Lung (tissue), 17 donors: ENCODE measurements at places on chromosomes 5 and 9.

- DNase-seq = no peak
Observed at GRCh38 chr5:81486711-81487110, 92.8 kb upstream of the ACOT12 start.

DNA sequence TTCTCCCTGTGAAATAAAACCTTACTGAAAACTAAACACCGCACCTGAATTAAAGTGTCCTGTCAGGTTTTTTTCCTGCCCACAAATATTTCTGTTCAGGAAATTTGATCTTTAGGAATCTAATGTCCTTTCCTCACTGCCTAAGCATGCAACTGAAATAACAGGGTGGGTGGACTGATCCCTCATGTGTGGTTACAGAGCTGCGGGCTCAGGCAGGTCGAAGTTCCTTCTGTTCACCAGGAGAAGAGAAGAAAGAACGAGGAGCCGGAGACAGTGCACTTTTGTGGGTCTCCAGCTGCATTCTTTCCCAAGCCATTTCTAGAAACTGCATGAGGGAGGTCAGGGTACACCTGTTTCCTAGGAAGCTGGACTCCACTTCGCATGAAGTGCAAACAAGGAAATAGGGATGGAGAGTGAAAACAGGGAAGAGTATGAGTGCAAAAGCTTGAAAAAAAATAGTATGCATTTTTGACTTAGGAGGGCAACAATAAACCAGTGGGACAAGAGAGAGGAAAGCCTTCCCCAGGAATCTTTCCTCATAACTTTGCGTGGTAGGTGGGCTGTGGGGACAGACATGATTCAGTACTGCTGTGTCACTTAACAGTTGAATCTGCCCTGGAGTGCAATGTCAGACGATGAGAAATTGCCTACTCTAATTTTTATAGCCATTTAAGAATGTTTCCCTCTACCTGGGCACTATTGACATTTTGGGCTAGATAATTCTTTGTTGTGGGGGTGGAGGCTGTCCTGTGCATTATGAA is 60.3 kb downstream of the GCNT1 start:
- DNase-seq = no peak

DNA sequence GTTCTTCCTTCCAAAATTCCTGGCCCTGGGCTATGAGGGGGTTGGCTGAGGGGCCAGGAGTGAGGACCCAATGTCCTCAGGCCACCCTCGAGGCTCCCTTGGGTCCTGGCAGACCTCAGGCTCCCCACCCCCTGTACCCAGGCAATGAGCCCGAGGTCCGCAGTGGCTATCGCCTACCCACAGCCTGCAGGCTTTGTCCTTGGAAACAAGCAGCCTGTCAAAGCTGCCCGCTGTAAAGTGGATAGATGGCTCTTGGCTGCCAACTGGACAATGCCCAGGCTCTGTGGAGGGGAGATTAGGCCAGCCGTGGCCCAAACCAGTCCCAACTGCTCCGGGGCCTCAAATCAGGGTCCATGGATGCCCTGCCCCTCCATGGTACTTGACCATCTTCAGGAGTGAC is 2.2 kb upstream of the ADGRD2 start:
- DNase-seq = no peak

DNA sequence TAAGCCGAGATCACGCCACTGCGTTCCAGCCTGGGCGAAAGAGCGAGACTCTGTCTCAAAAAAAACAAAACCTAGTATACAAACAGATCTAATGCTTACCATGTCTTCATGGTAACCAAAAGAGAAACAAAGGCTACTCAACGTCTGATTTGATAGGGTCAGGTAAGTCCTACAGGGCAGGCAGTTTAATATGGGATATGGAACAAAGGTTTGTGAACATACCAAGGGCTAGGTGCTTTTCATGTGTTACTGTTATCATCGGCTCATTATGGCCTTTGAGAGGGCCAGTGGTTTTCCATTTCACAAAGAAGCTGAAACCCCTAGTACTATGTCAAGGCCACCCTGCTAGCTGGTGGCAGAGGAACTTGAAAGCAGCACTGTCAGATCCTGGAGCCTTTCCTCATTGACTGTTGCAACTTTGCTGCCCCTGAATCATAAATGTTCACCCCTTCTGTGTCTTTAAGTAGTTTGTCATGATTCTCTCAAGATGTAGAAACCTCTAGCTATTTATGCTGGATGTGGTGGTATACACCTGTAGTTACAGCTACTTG is 5.1 kb downstream of the IQGAP2 start:
- no peak for DNase-seq

GRCh38 chr5:16957304-16958196 is 21.5 kb upstream of the MYO10 start:
- DNase-seq = peak; percentile 14

GRCh38 chr5:151079838-151080612 is 809 bp downstream of the TNIP1 start:
- no peak for DNase-seq

GRCh38 chr9:17900606-17901005 is 321.7 kb downstream of the SH3GL2 start:
- no peak for DNase-seq

DNA sequence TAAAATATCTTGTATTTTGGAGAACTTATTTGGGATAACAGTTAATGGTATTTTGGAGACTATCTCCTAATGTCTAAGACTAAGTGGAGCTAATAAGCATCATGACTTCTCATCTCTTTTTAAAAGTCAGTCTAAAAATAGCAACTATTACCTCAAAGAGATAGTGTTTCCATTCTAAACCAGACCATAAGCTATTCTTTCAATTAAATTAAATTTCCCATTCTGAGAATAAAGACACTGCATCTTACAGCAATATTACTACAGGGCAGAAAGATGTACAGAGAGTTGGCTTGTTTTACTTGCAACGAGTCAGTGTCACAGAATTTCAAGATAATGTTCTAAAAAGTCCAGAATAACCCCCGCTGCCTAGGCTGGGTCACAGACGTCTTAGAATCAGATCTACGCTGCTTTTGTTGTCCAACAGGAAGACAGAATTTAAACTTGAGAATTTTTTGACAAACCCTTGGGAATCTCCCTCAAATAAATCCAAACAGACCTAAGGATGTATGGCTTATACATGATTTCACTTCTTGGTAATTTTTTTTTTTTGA is 98.9 kb downstream of the USP20 start:
- no peak for DNase-seq

DNA sequence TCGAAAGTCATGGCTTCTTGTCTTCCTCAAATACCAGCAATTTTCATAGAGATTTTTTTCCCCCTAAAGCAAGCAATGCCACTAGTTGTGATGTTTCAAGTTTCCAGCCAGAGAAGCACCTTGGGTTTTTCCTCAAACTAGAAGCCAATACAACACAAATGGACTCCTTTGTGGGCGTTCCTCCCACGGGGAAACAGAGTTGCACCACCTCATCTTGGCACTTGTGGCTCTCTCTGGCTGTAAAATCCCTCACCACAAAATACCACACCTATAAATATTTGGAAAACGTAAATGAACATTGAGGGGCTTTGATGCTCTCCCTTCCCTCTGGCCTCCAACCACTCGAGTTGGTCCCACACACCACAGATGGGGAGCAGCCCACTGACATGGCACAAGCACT is 67.2 kb upstream of the PCA3 start:
- DNase-seq = no peak

DNA sequence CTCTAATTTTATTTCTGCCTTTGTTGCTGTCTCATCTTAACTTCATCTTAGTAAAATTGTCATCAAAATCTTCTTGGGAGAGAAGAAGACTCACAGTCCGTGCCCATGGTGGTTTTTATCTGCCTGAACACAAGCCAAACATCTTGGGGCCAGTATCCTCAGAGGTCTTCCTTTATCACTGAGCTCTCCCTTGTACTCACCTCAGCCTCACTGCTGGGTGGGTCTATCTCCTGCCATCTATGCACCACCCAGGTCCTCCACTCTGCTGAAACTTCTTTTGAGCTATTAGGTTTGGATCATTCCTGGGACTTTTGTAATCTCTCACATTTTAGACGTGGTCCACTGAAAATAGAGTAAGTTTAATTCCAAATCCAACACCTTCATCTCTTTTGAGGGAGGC is 116.3 kb upstream of the EPB41L4A start:
- no peak for DNase-seq

DNA sequence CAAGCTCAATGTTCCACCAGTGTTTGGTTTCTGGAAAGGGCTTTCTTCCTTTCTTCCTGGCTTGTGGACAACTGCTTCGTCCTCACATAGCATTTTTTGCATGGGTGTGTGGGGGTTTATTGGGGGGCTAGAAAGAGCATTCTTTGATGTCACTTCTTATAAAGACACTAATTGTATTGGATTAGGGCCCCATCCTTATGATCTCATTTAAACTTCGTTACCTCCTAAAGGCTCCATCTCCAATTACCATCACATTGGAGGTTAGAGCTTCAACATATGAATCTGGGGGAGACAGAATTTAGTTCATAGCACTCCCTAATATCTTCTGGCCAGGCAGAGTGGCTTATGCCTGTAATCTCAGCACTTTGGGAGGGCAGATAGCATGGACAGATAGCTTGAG is 6.1 kb upstream of the MACROH2A1 start:
- no peak for DNase-seq

DNA sequence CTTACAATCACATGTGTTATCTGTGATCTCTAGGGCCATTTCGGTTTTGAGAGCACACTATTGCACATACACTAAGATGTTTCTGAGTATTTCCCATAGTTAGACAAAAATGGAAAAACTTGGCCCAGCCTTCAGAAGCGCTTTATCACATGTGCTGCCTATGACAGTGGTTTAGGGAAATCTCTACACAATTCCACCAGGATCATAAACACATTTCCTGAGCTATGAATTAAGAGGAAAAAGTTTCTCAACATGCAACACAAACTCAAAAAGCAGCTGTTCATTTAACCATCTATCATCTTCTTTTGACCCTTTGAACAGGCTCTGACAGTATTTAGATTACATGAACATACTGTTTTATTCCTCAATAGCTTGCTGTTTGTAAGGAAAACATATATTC is 15.1 kb downstream of the FGF1 start:
- peak; percentile 79 for DNase-seq

DNA sequence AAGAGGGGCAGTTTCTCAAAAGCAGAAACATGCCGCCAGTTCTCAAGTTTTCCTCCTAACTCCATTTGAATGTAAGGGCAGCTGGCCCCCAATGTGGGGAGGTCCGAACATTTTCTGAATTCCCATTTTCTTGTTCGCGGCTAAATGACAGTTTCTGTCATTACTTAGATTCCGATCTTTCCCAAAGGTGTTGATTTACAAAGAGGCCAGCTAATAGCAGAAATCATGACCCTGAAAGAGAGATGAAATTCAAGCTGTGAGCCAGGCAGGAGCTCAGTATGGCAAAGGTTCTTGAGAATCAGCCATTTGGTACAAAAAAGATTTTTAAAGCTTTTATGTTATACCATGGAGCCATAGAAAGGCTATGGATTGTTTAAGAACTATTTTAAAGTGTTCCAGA is 142.8 kb downstream of the NTRK2 start:
- no peak for DNase-seq

GRCh38 chr5:128084228-128085167 is 932 bp downstream of the SLC12A2 start:
- DNase-seq = peak; percentile 33

GRCh38 chr5:176162198-176162597 is 76.0 kb upstream of the SIMC1 start:
- no peak for DNase-seq
